ENCODE measurements at places on chromosomes 7 and 10.
A peak's percentile ranks its signal among the peaks of the same experiment; 100 is the strongest.

DNA sequence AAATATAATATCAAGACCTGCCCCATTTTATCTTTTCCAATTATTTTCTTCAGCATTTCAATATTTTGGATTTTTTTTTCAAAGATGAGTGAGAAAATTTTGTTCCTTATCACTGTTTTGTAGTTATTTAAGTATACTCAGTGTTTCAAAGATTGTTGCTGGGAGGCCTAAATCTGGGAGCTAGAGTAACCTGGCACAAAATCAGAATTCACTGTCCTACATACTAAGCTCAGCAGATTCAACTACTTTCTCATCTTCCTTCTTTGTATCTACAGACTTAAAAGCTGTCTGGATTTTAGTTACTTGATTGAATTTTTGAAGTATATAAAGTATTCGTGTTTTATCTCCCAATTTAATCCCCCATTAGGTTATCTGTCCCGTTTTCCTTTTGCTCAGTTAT, 85.9 kb downstream of the TAX1BP1 start:
- DNase-seq: no peak

- peak; percentile 68 for DNase-seq
These were observed 34.7 kb downstream of the IMMP2L start for GRCh38 chr7:111527545-111527944.

DNA sequence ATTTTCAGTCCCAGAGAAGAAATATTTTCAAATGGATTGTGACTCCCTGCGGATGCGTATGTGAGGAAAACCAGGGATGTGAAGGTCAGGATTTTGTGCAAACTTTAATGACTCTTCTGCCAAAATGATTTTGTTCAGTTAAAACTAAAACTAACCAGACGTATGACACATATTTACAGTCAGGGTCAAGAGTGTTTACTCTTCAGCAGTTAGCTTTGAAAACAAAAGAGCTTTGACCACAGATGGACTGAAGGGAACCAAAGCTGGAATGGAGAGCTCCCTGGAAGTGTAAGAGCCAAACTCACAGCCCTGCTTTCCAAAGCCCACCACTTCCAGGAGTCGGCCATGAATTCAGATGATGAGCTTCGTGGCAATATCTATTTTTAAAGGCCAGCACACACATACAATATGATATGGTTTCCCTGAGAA, 15.5 kb downstream of the SVIL start:
- no peak for DNase-seq

DNA sequence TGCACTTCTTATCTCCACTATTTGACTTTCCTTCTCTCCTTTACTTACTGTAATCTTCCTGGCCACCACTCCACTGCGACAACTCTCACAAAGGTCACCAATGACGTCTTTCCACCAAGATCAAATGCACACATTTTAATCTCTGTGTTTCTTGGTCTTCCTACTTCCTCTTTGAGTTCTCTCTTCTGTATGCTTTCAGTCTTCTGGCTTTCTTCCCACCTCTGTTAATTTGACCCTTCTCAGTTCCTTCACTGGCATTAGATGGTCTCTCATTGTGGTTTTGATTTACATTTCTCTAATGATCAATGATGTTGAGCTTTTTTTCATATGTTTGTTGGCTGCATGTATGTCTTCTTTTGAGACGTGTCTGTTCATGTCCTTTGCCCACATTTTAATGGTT, 31.9 kb downstream of the FAM107B start:
- DNase-seq: peak; percentile 60

- DNase-seq: no peak
These were observed 36.9 kb upstream of the KDM7A start for GRCh38 chr7:140213684-140214074.

DNA sequence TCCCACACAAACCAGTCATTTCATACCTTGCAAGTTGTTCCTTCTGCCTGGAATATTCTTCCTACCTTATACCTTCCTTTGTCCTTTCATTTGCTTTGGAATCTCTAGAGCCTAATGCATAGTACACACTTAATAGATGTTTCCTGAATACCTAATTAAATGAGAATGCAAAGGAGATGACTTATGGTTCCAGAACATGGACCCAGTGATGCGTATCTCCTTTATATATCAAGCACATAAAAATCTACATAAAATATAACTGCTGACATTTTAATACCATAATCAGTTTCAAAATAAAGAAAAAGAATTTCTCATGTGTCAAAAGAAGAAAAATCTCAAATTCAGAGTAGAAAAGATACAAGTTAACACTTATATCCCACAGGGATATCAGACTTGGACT, 110.6 kb upstream of the ASAH2 start:
- DNase-seq: peak; percentile 59

Measured in Karpas-422 (cell line).